Stomach (tissue), 19 donors: ENCODE measurements at places on chromosomes 16 and 17. TPM values are rescaled to one million over a fixed set of nuclear protein-coding genes. Genes with fewer than 3 reads are reported as not detected.

CACNG4 gene
- not detected for total RNA-seq

RCVRN gene
- not detected for total RNA-seq

KRTAP4-4 gene
- not detected for total RNA-seq

ABCC12 gene
- total RNA-seq: 0.18 TPM

- no peaks in the 10 kb centered on the region for H3K27me3 ChIP-seq
- no peak for DNase-seq
- H3K4me1 ChIP-seq: no peaks in the 10 kb centered on the region
- peak overlapping the region; percentile 42 for H3K27ac ChIP-seq
- H3K36me3 ChIP-seq: peaks cover 98% of the 10 kb centered on the region
Measured at GRCh38 chr17:44872131-44872768, 24.6 kb downstream of the HIGD1B start.

GRCh38 chr16:21242756-21243155, 9.3 kb downstream of the ANKS4B start:
- no peak for DNase-seq
- H3K27me3 ChIP-seq: no peaks in the 10 kb centered on the region
- no peaks in the 10 kb centered on the region for H3K36me3 ChIP-seq
- no peak overlapping the region for H3K4me3 ChIP-seq
- no peak overlapping the region for H3K27ac ChIP-seq
- H3K4me1 ChIP-seq: no peaks in the 10 kb centered on the region

DNA sequence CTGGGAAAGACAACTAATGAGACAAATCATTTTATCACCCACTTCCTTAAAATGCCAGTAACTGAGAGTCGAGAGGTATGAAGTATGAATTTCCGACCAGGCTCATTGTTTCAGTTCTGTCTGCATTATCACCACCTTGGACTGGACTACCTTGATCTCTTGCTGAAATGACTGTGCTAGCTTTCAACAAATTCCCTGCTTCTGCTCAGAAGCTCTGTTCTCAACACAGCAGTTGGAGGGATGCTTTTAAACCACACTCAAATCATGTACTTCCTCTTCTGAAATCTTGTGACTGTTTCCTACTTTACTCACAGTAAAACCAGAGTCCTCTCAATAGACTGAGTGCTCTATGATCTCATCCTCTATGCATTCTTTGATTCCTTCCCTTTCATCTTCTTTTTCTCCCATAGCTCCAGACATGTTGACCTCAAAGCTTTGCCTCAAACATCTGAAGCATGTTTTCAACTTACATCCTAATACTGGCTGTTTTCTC, 195.8 kb downstream of the KCNJ2 start:
- no peaks in the 10 kb centered on the region for H3K27me3 ChIP-seq
- no peak overlapping the region for H3K4me3 ChIP-seq
- H3K27ac ChIP-seq: no peak overlapping the region
- H3K36me3 ChIP-seq: no peaks in the 10 kb centered on the region
- H3K4me1 ChIP-seq: no peaks in the 10 kb centered on the region

GRCh38 chr17:69734656-69735055, 320.2 kb downstream of the MAP2K6 start:
- no peak overlapping the region for H3K27ac ChIP-seq
- H3K4me3 ChIP-seq: no peak overlapping the region
- peaks cover 8% of the 10 kb centered on the region for H3K4me1 ChIP-seq
- no peaks in the 10 kb centered on the region for H3K27me3 ChIP-seq
- DNase-seq: no peak
- no peaks in the 10 kb centered on the region for H3K36me3 ChIP-seq
